ENCODE measurements at places on chromosomes 2 and 18.

DNA sequence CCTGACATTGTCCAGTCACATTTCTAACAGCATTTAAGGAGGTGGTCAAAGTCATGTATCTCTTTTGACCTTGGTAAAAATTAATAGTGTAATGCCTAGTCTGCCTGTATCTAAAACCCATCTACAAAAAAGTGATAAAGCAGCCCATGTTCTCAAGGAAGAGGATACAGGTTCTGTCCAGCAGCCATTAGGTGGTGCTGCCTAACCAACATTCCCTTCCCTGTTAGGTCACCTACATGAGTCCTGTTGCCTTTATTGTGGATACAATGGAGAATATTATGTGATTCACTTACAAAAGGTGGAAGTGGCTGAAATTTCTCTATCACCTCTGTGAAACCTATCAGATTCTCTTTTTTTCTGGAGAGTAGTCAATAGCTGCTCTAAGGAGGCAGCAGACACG is 52.5 kb downstream of the AQP4 start:
- DNase-seq, result no peak

DNA sequence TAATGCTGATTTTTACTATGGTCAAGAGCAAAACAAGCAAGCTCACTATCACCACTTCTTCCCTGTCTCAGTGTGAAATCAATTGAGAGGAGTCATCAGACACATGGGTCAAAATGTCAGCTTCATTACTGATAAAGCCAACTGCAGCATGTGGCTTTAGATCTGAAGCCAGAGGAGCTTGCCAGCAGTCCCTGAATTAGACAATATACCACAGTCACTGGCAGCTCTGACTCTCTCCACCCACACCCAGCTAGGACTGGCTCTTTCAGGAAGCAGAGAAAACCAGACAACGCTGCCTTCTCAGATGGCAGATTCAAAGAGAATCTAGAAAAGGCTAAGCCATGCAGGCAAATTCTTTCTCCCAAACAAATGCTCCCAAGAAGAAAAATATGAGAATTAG is 20.0 kb upstream of the ASB18 start:
- DNase-seq, result no peak

DNA sequence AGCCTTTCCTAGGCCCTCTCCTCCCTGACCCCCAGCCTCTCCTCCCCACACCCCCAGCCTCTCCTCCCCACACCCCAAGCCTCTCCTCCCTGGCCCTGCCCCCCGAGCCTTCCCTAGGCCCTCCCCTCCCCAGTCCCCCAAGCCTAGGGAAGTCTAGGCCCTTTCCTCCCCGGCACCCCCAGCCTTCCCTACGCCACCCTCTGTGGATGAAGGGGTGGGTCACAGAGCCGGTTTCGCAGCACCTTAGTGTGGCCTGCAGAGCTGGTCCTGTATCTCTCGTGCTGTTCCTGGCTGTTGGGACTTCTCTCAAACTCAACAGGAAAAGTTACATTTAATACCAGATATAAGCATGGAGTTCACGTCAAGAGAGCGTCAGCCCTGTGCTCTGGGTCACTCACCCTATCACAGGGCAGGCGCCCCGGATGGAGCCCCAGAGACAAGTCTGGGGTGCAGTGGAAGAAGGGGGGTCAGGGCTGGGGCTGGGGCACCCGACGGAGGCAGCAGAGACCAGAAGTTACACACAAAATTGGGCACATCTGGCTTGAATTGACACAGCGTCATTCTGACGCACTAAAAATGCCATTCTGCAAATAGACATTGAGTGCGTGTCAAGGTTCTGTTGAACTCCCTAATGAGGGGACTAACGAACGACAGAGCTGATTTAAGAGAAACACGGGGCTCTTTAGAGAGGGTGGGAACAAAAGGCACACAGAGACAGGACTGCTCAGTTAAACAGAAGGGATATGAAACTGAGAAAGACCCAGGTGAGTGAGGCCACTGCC is 24.0 kb downstream of the KCNIP3 start:
- no peak for DNase-seq

DNA sequence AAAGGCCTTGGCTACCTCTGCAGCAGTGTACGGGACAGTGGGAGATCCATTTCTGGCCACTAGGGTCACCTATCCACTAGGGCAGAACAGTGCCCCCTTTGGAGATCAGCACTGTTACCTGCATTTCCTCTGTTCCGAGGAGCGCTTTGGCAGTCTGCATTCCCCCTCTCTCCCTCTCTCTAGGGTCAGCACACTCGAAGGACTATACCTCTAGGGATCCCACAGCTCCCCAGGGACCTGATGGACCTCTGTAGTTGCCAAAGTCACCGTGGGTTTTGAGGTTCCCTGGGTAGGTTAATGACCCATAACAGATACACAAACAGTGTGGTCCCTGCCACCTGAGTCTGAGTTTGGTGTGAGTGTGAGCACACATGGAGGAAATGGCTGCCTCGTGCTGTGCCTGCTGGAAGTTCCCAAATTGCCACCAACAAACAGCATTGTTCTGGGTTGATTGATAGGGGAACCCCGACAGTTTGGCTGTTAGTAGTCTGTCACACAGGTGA is 99.8 kb upstream of the VWC2L start:
- DNase-seq, result no peak

DNA sequence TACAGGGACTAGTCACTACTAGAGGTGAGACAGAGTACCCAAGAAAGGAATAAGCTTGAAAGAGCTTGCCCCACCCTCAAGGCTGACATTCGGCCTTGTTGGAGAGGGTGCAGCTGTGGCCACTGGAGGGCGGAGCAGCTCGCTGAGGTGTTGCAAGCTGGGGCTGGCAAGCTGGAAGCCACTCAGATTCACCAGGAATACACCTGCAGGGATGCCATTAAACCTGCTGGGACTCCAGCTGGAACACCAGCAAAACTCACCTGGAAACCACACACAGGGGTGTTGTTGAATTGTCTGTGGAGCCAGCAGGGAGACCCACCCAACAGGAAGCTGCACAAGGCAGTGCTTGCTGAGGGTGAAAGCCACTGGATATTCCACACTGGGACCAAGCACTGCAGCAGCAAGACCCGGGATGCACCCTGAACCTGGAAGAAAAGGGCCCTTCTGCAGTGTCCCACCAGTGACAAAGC is 26.1 kb downstream of the KCTD18 start:
- peak; percentile 26 for DNase-seq

DNA sequence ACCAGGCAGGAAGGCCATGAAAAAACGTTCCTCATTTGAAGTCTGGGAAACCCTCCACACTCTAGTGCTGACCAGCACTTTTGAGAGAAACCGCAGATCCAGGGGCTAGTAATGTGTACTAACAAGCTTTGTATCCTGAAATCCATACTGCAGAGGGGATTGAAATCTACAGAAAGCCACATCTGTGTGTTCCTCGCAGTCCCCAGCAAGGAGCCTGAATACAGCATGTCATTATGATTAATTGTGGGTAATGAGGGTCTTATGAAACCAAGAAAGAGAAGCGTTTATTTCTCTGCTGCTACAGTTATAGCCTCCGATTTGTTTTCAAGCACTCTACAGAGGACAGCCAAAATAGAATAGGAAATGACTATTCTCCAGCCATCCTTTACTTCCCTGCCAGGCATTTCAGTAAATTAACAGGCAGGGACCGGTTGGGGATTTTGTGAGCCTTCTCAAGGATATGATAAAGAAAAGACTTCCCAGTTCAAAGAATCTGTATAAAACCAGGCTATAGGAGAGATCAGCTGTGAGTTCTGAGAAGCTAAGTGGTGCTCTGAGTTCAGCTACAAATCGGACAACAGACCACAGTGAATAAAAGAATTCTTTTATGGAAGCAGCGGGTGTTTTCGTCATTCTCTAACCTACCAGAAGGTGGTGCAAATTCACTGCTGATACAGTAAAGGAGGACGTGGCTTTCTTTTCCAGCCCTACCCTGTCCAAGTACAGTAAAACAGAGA is 133.4 kb downstream of the INSIG2 start:
- peak; percentile 75 for DNase-seq

GRCh38 chr2:18117592-18117991 is 239.1 kb downstream of the KCNS3 start:
- DNase-seq, result peak; percentile 19

- no peak for DNase-seq
These were observed 3.3 kb downstream of the TAF1B start for GRCh38 chr2:9846554-9846953.

DNA sequence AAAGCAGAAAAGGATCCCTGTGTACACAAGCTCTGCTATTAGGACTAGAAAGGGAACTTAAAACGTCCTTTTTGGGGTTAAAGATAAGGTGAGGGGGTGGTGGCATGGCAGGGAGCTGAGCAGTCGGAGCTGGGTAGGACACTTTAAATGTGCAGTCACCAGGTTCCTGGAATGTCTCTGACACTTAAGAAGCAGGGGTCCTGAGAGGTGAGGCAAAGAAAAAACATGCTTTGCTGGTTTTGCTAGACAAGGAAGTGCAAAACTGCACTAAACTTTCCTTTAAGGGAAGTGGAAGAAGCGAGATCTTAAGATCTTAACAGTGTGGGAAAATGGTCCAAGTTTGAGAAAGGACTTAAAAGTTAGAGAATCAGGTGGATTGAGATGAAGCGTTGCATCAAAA is 99.5 kb upstream of the MAP3K20 start:
- no peak for DNase-seq

GRCh38 chr18:66754335-66754734 is 150.4 kb upstream of the CDH19 start:
- no peak for DNase-seq

GRCh38 chr18:77203071-77203470 is 46.6 kb upstream of the GALR1 start:
- no peak for DNase-seq

DNA sequence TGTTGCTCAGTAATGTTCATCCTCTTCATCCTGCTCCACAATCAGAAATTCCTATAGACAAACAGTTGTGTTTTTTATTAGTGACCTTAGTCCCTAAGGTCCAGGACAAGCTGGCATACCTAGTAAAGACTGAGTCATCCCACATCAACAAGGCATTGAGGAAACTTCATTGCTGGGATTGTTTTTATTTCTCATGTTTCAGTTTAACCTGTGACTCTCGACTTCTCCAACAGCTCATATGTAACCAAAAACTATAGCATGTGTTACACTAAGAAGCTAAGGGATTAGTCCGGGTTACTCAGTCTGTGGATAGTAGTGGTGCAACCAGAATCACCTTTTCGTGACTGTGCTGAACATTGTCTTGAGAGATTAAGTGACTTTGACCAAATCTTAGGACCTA is 292.1 kb downstream of the RDH14 start:
- peak; percentile 2 for DNase-seq

DNA sequence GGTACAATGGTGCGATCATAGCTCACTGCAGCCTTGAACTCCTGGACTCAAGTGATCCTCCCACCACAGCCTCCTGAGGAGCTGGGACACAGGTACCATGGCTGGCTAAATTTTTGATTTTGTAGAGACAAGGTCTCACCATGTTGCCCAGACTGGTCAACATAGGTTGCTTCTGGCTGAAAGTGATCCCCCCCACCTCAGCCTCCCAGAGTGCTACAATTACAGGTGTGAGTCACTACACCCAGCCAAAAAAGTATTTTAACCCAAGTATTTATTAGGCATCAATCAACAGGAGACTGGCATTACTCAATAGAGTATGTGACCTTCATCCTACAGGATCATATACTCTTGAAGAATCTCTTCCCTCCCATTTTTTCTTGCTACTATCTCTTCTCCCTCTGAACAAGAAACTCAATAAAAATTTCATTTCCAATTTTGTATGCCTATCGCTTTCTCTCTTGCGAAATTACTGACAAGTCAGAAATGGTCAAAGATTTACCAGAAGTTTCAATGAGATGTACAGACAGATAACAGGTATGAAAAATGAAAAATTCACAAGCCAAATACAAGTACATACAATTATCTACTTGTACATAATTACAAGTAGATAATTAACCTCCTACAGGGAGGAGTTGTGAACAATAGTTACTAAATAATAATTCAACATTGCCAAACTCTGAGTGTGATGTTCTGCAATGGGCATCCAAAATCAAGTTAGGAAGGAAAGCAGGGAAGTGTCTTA is 34.9 kb upstream of the CCNT2 start:
- no peak for DNase-seq

DNA sequence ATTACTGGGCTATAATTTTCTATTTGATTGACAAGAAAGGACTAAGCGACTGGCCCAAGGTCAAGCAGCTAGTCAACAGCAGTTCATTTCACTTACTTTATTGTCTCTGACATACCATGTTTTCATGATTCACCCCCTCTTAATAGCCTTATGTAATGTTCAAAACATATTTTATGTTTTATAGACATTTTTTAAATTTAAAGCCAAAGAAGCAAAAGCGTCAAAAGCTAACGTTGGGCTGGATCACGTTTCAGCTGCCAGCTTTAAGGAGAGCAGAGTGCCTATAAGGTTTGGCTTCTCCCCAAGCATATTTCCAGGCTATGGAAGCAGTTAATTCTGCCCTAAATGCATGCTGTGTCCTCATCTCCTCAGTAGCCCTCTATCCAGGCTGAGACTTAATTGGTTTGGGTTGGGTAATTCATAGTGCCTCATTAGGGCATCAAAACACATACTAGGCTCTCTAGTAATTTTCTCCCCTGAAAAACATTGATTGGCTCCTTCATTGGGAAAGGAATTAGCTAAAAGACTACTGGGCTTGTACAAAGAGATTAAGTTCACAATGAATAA is 94.8 kb upstream of the CREB1 start:
- DNase-seq, result no peak

DNA sequence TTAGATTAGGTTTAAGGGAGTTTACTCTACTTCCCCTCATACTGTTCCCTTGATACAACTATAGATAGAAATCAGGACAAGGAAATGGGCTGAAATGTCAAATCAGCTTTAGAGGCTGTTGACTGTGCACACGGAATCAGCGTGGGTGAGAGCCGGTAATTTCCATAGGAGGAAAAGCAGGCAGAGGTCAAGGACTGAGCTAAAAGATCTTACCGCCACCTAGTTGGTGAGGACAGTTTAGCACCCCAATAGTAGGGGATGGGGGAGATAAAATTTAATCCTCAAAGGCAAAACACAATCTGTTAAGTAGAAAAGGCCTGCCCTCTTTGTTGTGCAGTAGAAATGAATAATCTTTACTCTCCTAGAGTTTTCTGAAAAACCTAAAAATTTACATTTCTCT is 1154.5 kb upstream of the CHAC2 start:
- no peak for DNase-seq

- DNase-seq, result peak; percentile 78
These were observed 49.3 kb downstream of the MMADHC start for GRCh38 chr2:149538138-149538833.

DNA sequence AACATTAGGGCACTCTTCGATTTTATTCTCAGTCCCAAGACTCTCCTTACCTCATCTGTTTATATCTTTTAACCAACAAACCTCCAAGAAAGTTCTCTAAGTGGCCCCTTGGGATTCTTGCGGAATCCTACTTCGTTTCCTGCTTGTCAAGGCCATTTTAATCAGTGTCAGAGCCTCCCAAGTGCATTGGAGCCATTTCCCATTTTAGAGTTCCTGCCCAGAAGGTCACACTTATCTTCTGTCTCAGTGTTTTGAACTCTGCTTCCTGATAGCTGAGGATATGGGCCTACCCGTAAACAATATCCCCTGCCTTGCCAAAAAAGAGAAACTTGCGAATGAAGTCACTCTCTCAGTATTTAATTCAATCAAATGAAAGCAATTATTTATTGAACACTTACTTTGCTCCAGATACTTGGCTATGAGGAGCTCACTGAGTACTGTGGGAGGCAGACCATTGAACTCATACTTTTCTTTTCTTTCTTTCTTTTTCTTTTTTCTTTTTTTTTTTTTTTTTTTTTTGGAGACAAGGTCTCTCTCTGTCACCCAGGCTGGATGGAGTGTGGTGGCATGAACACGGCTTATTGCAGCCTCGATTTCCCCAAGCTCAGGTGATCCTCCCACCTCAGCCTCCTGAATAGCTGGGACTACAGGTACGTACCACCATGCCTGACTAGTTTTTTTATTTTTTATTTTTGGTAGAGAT is 5.7 kb upstream of the NOSTRIN start:
- no peak for DNase-seq

All from LoVo (cell line).